ENCODE measurements at places on chromosomes 1 and 21.

- no peak for DNase-seq
Measured at GRCh38 chr1:186409091-186409490, 33.5 kb downstream of the ODR4 start.

GRCh38 chr1:158295791-158296190, 6.1 kb downstream of the CD1C start:
- no peak for DNase-seq

GRCh38 chr1:91707114-91707889, 178.6 kb downstream of the TGFBR3 start:
- DNase-seq = no peak

DNA sequence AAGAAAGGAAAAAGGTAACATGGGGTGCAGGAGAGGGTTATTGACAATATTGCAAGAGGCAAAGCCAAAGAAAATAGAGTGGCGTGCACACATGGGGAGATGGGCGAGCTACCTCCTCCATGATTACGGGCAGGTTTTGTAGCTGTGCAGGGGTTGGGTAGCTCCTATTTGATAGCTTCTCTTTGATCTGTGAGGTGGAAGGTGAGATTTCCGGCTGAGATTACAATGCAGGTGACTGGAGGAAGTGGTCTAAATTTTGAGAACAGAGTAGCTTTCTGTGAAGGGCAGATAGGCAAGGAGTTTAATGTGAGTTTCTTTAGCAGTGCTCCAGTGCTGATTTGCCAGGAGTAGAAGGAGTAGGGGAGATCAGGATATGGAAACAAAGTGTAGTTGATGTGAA, 263.4 kb downstream of the PLA2G4A start:
- no peak for DNase-seq

DNA sequence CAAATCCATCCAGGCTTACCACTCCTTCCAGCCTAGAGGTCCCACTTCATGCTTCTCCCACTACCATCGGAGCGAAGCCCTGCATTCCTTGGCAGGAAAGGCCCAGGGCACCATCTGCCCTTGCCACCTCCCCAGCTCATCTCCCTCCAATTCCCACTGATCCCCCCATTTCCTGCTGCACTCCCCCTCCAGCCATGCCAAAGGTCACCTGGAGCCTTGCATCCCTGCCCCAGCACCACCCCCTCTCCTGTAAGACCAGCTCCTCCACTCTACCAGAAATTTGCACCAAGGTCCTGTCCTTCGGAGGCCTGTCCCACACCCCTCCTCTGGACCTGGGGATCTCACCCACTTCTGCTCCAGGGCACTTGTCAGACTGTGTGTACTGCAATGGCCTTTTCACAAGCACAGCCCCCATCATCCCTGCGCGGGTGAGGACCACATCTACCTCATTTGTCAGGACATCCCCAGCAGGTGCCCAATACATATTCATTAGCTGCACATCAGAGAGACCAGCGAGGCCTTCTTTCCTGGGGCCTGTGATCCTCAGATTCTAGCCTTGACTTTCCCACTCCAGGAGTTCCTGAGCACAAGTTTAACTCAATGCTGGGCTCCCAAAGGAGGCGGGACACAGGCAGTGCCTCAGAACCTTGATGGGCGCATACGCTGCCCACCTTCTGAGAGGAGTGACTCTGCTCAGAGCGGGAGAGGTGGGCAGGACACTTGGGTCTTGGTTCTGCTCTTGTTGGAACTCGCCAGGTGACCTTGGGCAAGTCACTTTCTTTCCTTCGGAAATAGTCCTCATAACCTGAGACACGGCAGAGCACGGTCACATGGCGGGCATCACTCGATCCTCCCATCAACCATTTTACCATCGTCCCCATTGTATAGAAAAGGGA, 49.9 kb upstream of the EDN2 start:
- no peak for DNase-seq

DNA sequence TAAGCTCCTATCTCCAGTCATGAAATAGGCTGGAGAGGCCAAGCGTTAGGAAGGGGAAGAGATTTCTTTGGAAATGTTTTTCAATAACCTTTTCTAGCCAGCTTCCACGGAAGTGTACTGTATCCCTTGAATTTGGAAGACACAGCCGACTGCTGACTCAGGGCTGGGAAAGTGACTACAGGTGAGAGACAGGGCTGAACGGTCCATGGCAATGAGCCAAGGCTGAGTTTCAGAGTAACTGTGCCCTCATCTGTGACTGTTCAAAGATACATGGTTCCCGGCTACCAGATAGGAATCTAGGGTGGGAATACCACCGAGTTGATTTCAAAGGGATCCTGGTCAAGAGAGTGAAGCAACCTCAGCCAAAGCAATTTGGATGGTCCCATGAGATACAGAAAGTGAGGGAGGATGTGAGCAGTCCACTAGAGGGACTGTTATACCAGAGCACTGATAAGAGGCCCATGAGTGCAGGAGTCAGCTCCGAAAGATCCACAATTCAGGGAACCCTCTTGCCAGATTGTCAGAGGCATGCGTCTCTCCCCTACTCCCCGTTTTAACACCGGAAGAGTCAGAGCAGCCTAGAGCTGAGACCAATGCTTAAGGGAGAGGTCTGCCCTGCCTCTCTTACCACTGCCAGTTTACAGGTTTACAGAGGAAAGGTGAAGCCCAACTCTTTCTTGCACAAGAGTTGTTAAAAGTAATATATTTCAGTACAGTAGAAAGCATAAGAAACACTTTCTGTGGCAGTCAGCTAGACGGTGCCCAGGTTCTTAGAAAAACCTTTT, 3.2 kb upstream of the KRTAP19-8 start:
- DNase-seq = no peak

GRCh38 chr1:68043443-68044090, 6.9 kb downstream of the DIRAS3 start:
- no peak for DNase-seq

DNA sequence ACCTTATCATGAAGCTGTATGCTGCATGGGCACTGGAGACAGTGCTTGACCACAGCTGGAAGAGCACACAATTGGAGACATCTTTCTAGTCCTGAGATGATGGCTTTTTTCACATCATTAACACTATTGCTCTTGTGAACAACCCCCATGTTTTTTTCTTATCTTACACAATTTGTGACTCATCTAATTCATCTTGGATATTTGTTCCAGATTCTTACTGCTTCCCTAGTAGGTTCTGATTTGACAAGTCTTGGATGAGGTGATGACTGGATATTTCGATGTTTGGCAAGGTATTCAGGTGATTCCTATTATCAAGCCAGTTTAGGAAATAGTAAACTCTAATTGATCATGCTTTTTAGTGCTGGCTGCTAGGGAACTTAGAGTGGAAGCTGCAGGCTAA, 23.7 kb downstream of the HLX start:
- DNase-seq = no peak

GRCh38 chr1:161702250-161702649, 4.8 kb upstream of the FCRLA start:
- no peak for DNase-seq

GRCh38 chr1:78649628-78650027, at the start of gene IFI44:
Gene IFI44, plus strand, starts transcription at chr1:78649831. Its CDS starts 365 bp downstream, at chr1:78650196.
- peak; percentile 64 for DNase-seq

- no peak for DNase-seq
Measured at GRCh38 chr1:117652421-117652820, 46.6 kb downstream of the TENT5C start.

- DNase-seq = no peak
Measured at GRCh38 chr1:32052887-32053286, 19.9 kb upstream of the TMEM39B start.

GRCh38 chr1:98669355-98670296, 8.1 kb downstream of the SNX7 start:
- DNase-seq = no peak

- DNase-seq = no peak
Measured at GRCh38 chr1:94503153-94503552, 38.4 kb downstream of the F3 start.

DNA sequence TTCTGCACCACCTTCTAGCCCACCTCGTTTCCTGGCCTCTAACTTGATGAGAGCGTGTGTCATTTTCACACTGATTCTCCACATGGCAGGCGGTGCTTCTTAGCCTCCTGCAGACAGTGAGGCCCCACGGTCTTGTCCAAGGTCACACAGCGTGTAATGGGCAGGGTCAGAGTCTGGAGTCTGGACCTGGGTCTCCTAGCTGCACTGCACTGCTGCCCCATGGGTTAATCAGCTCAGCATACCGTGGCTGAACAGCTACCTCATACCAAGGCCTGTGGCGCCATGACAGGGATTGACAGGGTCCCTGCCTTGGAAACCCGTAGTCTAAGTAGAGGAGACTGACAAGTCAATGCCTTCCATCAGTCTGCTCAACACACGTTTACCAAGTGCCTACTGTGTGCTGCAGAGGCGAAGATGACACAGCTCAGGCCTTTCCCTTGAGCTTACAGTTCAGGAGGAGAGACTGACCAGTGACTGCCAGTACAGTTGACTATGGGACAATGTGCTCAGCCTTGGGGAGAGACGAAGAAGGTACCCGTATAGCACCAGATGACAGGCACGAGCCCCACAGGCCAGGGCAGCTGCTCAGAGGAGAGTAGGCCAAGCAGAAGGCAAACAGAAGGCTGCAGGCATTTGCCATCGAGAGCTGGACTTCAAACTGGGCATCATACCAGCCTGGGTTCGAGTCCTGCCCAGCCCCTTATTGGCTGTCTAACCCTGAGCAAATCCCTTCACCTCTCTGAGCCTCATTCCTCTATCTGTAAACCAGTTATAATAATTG, 5.5 kb downstream of the PCSK9 start:
- no peak for DNase-seq

DNA sequence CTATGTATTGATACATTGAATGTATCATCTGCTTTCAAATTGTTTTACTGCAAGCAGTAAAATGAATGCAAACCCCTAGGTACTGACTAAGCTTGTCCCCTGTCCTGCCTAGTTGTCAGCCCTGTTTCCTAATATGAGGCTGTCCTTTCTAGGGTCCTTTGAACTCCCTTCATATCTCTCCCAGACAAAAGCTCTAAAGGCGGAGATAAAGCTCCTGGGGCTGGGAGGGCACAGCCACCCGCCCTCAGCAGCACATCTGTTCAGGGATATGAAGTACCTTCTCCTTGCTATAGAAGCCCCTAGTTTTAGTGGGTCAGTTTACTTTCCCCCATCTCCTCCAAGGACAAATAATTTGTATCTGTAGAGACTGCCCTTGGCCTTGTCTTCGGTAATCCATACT, 93.1 kb upstream of the ETS2 start:
- DNase-seq = no peak

- DNase-seq = no peak
Measured at GRCh38 chr1:60969971-60970509, 112.3 kb upstream of the NFIA start.

- no peak for DNase-seq
Measured at GRCh38 chr1:174191349-174191862, 32.1 kb downstream of the RABGAP1L start.

DNA sequence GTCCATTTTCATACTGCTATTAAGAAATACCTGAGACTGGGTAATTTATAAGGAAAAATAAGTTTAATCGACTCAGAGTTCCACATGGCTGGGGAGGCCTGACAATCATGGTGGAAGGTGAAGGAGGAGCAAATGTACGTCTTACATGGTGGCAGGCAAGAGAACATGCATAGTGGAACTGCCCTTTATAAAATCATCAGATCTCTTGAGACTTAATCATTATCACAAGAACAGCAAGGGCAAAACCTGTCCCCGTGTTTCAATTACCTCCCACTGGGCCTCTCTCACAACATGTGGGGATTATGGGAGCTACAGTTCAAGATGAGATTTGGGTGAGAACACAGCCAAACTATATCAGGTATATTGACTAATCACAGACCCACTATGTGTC, 370.2 kb upstream of the USP24 start:
- DNase-seq = no peak

GRCh38 chr1:101228424-101229134, 8.2 kb upstream of the S1PR1 start:
- no peak for DNase-seq

GRCh38 chr1:225813214-225813964, 3.5 kb downstream of the EPHX1 start:
- no peak for DNase-seq

GRCh38 chr1:228507961-228508652, 20.9 kb downstream of the RNF187 start:
- no peak for DNase-seq

GRCh38 chr1:149937759-149938158, 1.1 kb upstream of the MTMR11 start:
- no peak for DNase-seq

DNA sequence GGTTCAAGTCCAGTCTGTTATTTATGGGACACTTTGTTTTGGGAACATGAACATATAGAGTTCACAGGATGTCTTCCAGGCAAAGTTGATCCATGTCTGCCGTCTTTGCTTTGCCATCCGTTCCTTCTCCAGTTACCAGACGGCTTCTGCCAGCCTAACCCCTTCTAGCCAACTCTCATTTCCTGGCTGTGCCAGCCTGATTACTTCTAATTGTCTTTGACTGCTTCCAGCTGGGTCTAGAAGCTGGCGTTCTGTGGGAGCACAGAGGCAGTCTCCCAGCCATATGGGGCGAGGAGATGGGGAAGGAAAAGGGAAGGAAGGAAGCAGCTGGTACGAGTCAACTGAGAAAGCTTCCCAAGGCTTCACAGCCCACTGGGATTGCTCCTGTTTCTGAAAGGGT, 3.1 kb upstream of the HUNK start:
- no peak for DNase-seq

GRCh38 chr1:221823561-221823960, 81.7 kb upstream of the DUSP10 start:
- no peak for DNase-seq

- DNase-seq = no peak
Measured at GRCh38 chr1:201628490-201628889, 89.6 kb downstream of the NAV1 start.

GRCh38 chr1:43232074-43232473, 37.7 kb upstream of the TMEM125 start:
- no peak for DNase-seq

GRCh38 chr1:230784163-230784562, 37.0 kb downstream of the CAPN9 start:
- no peak for DNase-seq

GRCh38 chr1:113389953-113390834, at the start of gene MAGI3:
Gene MAGI3, plus strand, starts transcription at chr1:113390515. Its CDS starts 519 bp downstream, at chr1:113391034.
- DNase-seq = peak; percentile 88

DNA sequence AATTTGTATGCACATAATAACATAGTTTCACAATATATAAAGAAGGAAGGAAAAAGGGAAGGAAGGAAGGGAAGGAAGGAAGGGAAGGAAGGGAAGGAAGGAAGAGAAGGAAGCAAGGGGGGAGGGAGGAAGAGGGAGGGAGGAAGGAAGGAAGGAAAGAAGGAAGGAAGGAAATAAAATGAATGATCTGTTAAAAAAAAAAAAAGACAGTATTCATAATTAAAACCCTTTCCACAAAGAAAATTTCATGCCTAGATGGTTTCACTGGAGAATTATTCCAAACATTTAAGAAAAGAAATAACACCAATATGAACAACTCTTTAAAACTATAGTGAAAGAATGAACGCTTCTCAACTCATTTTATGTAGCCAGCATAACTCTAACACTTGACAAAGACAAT, 44.8 kb downstream of the CDKN2C start:
- no peak for DNase-seq

- no peak for DNase-seq
Measured at GRCh38 chr1:202306535-202307345, 35.0 kb downstream of the UBE2T start.

- DNase-seq = no peak
Measured at GRCh38 chr21:24823247-24823646, 784.0 kb downstream of the MRPL39 start.

Data from T-helper 1 cell (primary cell).